ENCODE measurements at places on chromosomes 11 and 22.
A peak's percentile ranks its signal among the peaks of the same experiment; 100 is the strongest.

- DNase-seq = no peak
Measured at GRCh38 chr22:32574958-32575910, 100.6 kb downstream of the FBXO7 start.

DNA sequence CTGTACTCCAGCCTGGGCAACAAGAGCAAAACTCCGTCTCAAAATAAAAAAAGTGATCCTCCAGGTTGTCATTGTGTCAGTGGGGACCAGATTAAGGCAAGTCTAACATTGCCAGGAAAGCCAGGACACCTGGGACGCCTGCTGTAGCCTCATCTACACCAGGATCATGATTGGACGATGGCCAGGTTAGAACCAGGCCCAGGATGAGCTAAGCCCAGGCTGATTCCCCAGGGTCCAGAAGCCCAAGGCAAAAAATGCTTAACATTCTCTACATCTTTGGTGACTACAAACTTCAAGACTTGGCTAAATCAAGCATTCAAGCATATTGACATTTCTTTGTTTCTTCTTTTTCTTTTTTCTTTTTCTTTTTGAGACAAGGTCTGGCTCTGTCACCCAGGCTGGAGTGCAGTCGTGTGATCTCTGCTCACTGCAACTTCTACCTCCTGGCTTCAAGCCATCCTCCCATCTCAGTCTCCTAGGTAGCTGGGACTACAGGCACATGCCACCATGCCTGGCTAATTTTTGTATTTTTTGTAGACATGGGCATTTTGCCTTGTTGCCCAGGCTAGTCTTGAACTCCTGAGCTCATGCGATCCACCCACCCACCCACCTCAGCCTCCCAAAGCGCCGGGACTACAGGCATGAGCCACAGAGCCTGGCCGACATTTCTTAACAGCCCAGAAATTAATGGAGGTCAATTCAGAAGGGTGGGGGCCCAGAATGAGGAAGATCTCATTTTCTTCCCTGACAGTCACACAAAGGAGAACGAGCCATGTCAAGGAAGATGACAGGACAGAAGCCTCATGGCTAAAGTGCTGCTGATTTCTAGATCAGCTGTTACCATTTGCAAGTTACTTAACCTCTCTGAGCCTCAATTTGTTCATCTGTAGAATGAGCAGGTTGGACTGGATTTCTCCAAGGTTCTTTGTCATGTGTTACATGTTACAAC is 12.5 kb upstream of the PTPRJ start:
- peak; percentile 34 for DNase-seq

GRCh38 chr11:2572491-2573239 is 127.1 kb downstream of the KCNQ1OT1 start:
- no peak for DNase-seq

DNA sequence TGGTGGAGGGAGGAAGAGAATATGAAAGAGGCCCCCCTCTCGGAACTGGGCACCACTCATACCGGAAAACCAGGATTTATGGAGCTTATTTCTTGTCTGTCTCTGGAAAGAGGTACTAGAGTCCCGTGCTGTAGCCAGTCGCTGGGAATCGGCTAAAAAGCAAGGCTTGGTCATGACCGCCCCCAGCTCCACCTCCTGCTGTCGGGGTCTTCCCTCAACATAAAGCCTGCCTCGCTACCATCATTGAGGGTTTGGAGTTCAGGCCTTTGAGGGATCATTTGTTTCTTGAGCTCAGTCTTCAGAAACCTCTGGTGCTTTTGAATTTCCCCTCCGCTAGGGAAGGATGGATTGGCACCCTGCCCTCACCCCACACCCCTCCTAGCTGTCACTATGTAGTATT is 97.1 kb downstream of the TSPAN18 start:
- DNase-seq = no peak

DNA sequence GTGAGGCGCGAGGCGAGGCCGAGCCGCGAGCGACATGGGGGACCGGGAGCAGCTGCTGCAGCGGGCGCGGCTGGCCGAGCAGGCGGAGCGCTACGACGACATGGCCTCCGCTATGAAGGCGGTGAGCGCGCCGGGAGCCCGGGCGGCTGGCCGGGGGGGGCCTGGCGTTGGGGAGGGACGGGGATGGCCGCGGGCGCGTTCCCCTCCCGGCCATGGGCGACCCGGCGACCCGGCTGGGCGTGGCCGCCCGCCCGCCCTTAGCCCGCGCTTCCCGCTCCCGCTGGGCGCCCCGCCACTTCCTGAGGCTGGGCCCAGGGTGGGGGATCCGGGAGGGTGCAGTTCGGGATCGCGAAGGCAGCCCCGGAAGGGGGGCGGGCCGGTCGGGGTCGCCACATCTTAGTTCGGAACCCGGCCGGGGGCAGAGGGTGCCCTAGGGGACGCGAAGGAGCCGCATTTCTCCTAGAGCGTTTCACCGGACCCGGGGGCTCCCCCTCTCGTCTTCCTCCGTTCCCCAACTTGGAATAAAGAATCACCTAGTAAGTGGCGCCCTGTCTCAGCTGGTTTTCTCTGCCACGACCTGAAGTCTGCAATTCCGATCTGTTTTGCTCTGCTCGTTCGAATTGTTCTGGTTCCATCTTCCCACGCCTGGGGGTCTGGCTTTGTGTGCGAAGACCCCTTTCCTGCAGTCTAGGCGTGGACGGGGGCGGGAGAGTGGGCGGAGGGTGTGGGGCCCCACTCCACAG is 536 bp downstream of the YWHAH start:
- DNase-seq = peak; percentile 19

GRCh38 chr11:23933721-23934120 is 563.1 kb upstream of the LUZP2 start:
- no peak for DNase-seq

Data from inflammatory macrophage treated with lipopolysaccharide for 1 hour (primary cell).